ENCODE measurements at places on chromosomes 3 and 15.

- DNase-seq, result no peak
Measured at GRCh38 chr15:83422081-83422480, 25.1 kb upstream of the SH3GL3 start.

- no peak for DNase-seq
Measured at GRCh38 chr3:62164196-62164595, 209.2 kb downstream of the FEZF2 start.

GRCh38 chr3:137020315-137020714 lies 62.5 kb downstream of the IL20RB start:
- DNase-seq, result no peak

DNA sequence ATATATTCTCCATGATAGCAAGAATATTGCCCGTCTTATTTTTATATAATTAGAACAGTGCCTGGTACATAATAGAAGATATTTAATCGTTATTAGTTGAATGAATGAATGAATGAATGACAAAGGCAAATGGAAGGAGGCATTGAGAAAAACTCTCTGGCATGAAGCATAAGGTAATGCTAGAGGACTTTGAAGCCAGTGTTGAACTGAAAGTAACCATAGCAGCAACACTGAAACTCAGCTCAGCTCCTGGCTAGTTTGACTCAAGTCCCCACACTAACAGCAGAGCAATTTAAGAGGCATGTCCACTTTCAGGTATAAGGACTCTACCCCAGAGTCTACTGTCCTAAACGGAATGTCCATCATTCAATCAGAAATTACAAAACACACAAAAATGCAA lies 227.0 kb downstream of the CPNE4 start:
- no peak for DNase-seq

GRCh38 chr3:7439101-7439680 lies 578.3 kb downstream of the GRM7 start:
- no peak for DNase-seq
